ENCODE measurements at places on chromosomes 5 and 9.

DNA sequence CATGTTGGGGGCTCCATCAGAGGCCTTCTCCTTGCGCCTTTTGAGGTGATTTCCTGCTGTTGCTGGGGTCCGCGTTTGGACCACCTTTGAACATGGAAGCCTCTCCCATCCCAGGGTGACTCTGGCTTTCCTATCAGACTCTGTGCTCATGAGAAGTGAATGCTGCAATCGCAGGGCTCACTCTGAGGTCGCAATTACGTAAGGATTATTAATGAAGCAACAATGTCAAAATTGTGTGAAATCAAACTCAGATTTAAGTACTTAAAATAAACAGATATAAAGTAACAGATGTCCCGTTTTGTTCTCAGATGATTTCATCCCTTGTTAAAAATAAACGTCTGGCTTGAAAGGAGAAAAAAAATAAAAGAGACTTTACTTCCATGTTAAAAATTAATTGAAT is 634.2 kb downstream of the BNC2 start:
- DNase-seq = peak; percentile 18

- no peak for DNase-seq
Measured at GRCh38 chr5:43258116-43258515, 55.1 kb downstream of the HMGCS1 start.

DNA sequence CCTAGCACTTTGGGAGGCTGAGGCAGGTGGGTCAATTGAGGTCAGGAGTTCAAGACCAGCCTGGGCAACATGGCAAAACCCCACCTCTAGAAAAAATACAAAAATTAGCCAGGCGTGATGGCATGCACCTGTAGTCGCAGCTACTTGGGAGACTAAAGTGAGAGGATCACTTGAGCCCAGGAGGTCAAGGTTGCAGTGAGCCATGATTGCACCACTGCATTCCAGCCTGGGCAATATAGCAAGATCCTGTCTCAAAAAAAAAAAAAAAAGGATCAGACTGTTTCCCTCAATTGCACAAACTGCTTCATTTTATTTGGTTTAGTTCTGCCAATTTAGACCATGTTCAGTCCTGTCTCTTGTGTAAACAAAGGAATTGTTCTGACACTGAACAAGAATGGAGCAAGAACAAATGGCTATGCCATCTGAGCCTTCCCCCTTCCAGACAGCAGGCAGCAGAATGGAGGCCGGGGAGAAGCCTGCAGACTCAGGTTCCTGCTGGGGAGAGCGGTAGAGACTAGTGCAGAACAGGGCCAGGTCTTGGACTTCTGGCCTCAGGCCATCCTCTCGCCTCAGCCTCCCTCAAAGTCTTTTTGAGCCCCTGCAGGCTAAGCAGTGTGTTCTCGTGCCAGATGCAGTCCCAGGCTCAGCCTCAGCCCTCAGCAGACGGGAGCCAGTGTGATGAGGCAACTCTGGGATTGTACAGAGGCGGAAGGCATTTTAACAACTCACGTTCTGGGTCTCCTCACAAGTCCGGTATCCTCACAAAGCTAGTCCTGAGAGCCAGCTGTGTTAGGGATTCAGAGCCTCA is 18.2 kb downstream of the HNRNPH1 start:
- DNase-seq = no peak

DNA sequence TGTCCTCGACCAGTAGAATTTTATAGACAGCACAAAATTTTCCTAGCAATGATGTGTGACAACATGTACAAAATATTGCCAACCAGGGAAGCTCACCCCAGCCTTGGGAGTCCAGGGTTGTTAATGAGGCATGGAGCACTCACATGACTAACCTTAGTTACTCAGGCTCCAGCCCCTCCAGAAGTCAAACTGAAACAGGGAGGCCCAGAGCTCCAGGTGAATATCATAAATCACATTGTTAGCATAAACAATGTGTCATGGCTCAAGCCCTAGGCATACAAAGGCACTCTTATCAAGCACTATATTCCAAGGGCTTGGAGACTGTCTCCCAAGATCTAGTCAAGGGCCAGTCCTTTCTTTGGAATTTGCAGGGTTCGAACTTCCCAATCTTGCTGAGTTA is 44.4 kb downstream of the TNFAIP8 start:
- peak; percentile 89 for DNase-seq

DNA sequence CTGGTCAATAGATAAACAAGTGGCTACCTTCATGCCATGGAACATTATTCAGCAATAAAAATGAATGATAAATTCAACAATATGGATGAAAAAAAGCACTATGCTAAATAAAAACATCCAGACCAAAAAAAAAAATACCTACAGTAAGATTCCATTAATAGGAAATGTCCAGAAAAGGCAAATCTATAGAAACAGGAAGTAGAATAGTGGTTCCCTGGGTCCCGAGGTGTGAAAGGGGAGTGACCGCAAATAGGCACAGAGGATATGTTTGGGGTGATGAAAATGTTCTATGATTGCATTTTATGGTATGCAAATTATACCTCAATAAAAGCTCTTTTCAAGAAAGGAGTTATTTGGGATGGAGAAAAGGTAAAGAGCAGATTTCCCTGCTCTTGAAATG is 3.6 kb upstream of the GPR151 start:
- no peak for DNase-seq

DNA sequence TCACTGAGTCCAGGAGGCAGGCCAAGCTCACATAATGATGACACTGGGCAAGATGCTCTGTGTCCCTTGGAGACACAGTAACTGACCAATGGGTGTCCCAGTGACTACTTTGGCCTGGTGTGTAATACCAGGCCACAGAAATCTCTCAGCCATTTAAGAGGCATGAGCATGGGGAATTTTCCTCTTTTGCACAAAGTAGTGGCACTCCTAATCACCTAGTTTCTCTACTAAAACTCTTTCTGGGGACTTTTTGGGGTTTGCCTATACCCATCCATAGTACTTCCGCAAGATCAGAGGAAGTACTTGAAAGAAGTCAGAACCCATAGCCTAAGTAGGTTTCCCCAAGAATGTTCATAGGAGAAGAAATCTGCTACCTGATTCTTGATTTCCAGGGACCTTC is 161.9 kb downstream of the ARSB start:
- no peak for DNase-seq
